ENCODE measurements at places on chromosomes 12 and 14. TPM values are rescaled to one million over a fixed set of nuclear protein-coding genes. Genes with fewer than 3 reads are reported as not detected.
A peak's percentile ranks its signal among the peaks of the same experiment; 100 is the strongest.

The MTA1 gene
- 113 TPM for total RNA-seq

The EPYC gene
- total RNA-seq: not detected

The YBX3 gene
- 35.9 TPM for total RNA-seq

The ADSS1 gene
- total RNA-seq: 2.7 TPM

- peak; percentile 36 for DNase-seq
These were observed at the start of gene BIN2 for GRCh38 chr12:51323966-51324895. Gene BIN2, minus strand, starts transcription at chr12:51324174. Its CDS starts 72 bp downstream, at chr12:51324102.

DNA sequence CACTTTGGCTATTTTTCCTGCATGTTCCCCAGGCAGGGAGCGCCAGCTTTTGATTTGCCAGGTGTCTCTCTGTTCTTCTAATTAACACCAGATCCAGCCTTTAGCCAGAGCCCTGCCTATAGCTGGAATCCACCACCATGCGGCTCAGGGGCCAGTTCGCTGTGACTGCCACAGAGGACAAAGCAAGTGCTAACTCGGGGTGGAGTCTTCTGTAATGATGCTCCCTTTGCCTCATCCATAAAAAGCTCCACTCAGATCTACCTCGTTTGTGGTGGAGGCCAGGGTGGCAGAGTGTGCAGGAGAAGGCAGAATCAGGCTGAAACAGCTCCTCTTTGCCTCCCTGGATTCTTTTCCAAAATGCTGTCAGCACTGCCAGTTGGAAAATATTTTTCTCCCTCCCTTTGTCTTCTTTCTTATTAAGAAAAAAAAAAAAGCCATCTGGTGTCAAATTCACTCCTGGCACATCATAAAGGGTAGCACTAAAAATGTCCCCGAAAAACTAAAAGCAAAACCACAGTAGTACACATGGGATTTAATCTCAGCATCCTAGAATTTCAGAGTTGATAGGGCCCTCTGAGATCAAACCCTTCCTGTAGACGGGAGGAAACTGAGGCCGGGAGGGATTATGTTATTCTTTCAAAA lies 18.0 kb upstream of the CTDSP2 start:
- DNase-seq: no peak

DNA sequence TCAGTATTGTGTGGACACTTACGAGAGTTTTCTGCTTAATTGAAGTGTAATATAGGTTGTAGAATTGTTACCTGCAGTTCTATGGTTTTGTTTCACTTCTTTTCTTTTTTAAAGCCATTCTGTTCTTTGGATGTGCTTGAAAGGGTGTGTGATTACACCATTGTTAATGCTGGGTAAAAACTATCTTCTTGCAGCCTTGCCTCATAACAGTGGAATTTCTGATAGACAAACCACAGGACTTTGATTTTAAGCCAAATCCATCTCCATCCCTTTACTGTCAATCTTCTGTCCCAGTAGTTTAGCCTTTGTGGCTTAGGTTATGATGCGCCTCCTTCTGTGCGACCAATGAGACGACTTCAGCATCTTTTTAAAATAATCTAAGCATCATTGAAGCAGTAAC lies 182.3 kb downstream of the PELI2 start:
- DNase-seq: no peak

DNA sequence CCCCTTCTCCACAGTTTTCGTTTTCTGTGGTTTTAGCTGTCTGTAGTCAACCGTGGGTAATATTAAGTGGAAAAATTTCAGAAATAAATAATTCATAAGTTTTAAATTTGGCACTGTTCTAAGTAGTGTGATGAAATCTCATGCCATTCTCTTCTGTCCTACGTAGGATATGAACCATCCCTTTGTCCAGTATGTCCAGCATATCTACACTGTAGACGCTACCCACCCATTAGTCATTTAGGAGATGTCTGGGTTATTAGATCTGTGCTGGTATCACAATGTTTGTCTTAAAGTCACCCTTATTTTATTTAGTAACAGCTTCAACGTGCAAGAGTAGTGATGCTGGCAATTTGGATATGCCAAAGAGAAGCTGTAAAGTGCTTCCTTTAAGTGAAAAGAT lies 44.7 kb downstream of the ATF7IP start:
- DNase-seq: no peak

DNA sequence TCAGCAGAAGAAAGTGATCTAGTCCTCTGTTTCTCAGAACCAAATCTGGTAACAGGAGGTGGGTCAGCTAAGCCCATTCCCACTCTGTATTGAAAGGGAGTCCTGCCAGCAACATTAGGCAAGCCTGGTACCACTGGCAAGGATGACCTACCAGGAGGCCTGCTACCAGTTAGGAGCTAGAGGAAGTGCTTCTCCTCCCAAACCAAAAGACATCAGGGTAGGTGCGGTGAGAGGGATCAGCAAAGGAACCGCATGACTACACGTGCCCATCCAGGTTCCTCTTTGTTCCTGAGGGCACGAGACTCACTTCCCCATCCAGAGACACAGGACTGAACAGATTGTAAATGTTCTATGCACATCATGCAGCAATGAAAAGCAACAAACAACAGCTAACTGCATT lies 2.8 kb downstream of the KLRC4 start:
- peak; percentile 41 for DNase-seq

DNA sequence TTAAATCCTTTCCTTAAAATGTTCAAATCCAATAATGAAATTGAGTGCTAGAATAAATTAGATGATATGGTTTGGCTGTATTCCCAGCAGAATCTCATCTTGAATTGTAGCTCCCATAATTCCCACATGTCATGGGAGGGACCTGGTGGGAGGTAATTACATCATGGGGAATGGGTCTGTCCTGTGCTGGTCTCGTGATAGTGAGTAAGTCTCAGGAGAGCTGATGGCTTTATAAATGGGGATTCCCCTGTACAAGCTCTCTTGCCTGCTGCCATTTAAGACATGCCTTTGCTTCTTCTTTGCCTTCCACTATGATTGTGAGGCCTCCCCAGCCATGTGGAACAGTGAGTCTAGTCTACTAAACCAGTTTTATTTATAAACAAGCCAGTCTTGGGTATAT lies 508.5 kb downstream of the ETNK1 start:
- DNase-seq: no peak

DNA sequence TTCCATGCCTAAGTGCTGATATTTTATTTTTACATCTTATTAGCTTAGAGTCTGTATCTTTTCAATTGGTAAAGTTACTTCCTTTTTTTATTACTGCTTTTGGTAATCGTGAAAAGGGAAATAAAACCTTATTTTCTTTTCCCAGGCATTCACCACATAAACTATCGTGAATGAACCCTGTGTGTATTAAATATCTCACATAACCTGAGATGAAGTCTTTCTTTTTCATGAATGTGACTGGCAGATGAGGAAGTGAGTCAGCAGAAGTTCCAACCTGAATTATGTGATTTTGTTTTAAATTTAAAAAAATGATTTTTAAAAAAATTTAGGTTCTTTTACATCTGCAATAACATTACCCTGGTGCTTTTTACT lies 26.0 kb downstream of the MYBPC1 start:
- DNase-seq: no peak

- no peak for DNase-seq
These were observed 3.1 kb upstream of the DDHD1 start for GRCh38 chr14:53156238-53156637.

DNA sequence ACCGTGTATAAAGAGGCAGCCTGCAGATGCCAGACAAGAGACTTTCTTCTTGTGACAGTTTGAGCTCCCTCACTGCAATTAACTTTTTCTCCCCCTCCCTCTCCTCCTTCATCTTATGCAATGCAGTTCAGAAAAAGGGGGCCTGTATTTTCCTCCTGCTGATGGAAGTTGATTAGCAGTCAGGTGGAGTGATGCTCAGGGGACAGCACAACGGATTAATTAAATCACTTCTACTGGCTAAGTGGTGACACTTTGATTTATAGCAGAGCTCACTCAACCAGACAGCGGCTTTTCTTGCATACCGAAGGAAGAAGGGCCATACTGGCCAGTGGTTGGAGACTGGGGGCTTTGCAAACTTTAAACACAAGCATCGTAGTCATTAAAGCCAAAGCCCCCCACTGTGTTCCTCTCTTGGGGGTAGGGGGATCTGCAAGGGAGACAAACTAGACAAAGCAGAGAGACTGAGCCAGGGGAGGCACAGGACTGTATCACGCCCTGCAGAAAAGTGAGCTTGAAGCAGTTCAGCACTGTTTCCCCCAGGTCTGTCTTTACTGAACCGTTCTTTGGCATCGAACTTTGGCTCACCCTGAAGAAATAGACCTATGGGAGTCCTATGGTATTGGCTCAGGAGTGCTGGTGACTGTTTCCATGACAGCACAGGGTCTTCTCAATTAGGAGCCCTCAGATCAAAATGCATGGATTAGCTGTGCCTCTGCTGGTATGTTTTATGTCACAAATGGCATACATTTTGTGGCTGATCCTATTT lies 47.7 kb downstream of the SPRING1 start:
- no peak for DNase-seq

All from CD4-positive, alpha-beta T cell (primary cell).